ENCODE measurements at places on chromosomes 13 and 19.

DNA sequence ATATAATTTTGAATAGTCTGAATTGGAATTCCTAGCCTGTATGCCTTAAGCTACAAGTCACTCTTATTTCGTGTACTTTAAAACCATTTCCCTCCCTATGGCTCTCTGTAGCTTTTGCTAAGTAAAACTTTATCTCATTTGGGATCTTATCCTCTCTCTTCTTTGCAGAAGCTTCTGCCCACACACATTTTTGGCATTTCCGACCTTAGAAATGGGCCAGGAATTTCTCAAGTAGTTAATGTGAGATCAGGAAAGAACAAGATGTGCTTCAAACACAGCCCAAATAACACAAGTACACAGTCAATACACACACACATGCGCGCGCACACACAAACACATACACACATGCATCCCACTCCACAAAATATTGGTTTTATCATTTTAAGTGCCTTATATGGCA lies 931.0 kb upstream of the MIR17HG start:
- no peak for DNase-seq

DNA sequence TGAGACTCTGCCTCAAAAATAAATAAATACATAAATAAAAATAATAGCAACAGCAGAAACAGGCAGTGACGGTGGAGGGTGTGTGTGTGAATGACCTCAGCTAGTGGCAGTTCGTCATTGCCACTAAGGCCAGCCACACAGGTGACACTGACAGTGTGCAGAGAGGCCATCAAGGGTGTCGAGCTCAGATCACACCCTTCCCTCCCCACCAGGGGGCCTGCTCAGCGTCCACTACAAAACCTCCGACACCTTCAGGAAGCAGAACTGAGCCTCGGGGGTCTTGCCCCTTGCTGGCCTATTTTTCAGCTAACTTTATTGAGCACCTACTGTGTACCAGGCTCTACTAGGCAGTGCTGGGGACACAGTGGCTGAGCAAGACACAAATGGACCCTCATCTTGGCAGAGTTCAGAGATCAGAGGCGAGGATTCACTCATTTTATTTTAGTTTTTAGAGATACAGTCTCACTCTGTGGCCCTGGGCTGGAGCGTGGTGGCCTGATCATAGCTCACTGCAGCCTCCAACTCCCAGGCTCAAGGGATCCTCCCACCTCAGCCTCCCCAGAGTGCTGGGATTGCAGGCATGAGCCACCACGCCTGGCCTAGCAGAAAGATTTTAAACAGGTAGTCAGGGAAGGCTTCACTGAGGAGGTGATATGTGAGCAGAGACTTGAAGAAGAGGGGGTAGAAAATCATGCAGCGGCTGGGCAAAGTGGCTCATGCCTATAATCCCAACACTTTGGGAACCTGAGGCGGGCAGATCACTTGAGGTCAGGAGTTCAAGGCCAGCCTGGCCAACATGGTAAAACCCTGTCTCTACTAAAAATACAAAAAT lies 30.3 kb upstream of the SEMA6B start:
- DNase-seq: no peak

GRCh38 chr13:23988546-23989122 lies 91.3 kb upstream of the C1QTNF9B start:
- no peak for DNase-seq

- DNase-seq: no peak
These were observed 103.6 kb upstream of the MYCBP2 start for GRCh38 chr13:77430377-77430951.

GRCh38 chr19:9757544-9758501 lies 10.7 kb downstream of the ZNF846 start:
- no peak for DNase-seq

All from GF-D8 (cell line).